Activated CD4-positive, alpha-beta memory T cell treated with anti-CD3 and anti-CD28 coated beads, Interleukin-2, amount 10 ng/mL, durations not matched to agents 7 days and 5 days (primary cell): ENCODE measurements at places on chromosomes 6 and 20. TPM values are rescaled to one million over a fixed set of nuclear protein-coding genes. Genes with fewer than 3 reads are reported as not detected.

PRSS35 gene
- total RNA-seq, result not detected

DEF6 gene
- total RNA-seq, result 201 TPM

ABHD16B gene
- not detected for total RNA-seq

PRL gene
- total RNA-seq, result not detected

TRMT6 gene
- 19.1 TPM for total RNA-seq

EYS gene
- total RNA-seq, result not detected

TINAG gene
- total RNA-seq, result not detected

LYRM4 gene
- 21.2 TPM for total RNA-seq

DNA sequence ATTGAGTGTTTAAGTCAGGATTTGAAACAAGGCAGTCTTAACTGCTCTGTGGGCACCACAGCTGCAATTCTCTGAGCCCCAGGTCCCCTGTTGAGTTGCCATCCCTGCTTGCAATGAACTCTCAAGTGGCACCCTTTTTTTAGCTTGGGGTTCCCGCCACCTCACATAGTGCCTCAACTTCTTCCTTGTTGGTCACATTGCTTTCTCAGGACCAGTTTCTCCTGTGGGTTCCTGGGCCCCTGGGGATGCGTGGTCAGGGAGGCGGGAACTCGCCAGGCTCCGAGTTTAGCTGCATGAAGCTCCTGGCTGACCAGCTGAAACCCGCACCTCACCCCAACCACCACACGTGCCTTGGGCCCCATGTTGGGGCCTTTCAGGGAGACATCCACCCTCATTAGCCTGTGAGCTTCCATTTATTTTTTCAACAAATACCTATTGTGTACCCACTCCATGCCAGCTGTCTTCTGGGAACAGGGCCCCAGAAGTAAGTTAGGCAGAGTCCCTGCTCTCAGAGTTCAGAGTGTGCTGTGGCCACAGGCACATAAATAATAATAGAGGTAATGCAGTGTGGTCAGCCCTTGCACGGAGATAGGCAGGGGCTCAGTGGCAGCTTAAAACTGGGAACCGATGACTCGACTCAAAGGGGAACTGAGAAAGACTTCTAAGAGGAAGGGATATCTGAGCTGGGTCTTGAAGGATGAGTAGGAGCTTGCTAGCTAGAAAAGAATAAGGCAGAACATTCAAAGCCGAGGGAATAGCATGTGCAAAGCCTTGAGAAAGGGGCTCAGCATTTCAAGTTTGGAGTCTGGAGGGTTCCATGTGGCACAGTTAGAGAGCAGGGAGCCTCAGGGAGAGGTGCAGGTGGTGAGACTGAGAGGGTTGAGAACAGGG lies 33.9 kb upstream of the FAM83D start:
- H3K4me1 ChIP-seq, result peaks cover 62% of the 10 kb centered on the region
- H3K27me3 ChIP-seq, result no peaks in the 10 kb centered on the region
- peaks cover 34% of the 10 kb centered on the region for H3K36me3 ChIP-seq
- H3K4me3 ChIP-seq, result no peak overlapping the region
- DNase-seq, result no peak

GRCh38 chr6:157769776-157770426 lies 53.1 kb upstream of the SNX9 start:
- H3K27me3 ChIP-seq, result peaks cover 27% of the 10 kb centered on the region
- H3K36me3 ChIP-seq, result peaks cover 8% of the 10 kb centered on the region
- peak overlapping the region; percentile 34 for H3K27ac ChIP-seq
- peaks cover 35% of the 10 kb centered on the region for H3K4me1 ChIP-seq

- peaks cover 4% of the 10 kb centered on the region for H3K4me1 ChIP-seq
- no peak for DNase-seq
- H3K36me3 ChIP-seq, result peaks cover 2% of the 10 kb centered on the region
- no peaks in the 10 kb centered on the region for H3K27me3 ChIP-seq
- no peak overlapping the region for H3K4me3 ChIP-seq
- H3K27ac ChIP-seq, result no peak overlapping the region
Observed at GRCh38 chr6:38054527-38055202, 235.1 kb downstream of the ZFAND3 start.

DNA sequence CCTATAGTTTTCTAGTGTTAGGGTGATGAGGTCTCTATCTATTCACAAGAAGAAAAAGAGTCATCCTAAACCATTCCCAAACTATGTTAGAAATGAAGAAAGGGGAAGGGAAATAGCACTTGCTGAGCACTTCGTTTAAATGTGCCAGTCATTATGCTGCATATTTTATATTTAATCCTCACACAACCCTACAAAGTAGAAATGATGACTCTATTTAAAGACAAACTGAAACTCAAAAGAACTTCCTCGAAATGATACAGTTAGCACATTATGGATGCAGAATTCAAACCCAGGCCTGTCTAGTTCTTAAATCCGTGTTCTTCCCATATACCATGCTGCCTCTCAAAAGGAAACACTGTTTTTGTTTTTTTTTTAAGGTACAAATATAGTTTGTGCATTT lies 174.6 kb downstream of the GMPR start:
- H3K4me1 ChIP-seq, result peaks cover 55% of the 10 kb centered on the region
- H3K4me3 ChIP-seq, result peak overlapping the region; percentile 90
- no peaks in the 10 kb centered on the region for H3K27me3 ChIP-seq
- peak overlapping the region; percentile 91 for H3K27ac ChIP-seq

DNA sequence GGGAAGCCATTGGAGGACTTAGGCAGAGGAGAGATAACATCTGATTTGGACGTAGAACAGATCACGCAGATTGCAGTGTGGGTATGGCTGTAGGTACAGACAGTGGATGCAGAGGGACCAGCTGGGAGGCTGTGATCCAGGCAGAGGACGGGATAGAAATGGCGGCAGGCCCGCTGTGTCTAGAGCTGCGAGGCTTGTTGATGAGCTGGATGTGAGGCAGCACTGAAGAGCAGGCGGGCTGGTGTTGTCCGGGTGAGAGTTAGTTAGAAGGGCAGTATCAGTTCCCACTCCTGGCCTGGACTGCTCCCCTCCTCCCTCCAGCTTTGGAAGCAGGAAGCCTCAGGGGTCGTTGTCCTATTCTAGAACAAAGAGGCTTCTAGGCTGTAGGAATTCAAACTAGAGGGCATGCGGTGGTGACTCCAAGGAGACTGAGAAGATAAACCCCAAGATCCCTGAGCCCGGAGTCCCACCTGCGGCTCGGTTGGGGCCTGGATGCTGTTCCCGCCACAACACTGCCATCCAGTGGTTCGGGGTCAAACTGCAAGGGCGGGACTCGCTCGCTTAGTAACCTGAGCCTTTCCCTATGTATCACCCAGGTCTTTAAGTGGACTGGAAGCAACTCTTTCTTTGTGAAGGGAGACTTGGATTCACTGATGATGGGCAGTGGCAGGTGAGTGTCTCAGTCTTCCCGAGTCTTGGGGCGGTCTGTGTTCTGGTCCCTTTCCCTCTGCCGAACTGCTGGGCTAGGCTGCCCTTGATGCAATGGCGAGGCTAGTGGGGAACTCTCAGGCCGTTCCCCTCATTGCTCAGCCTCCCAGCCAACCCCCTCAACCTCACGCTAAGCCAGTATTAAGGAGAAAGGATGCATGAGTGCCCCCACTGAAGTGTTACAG lies 11.2 kb downstream of the TLDC2 start:
- peak; percentile 82 for DNase-seq
- H3K27ac ChIP-seq, result no peak overlapping the region
- peaks cover 11% of the 10 kb centered on the region for H3K4me1 ChIP-seq
- no peak overlapping the region for H3K4me3 ChIP-seq

DNA sequence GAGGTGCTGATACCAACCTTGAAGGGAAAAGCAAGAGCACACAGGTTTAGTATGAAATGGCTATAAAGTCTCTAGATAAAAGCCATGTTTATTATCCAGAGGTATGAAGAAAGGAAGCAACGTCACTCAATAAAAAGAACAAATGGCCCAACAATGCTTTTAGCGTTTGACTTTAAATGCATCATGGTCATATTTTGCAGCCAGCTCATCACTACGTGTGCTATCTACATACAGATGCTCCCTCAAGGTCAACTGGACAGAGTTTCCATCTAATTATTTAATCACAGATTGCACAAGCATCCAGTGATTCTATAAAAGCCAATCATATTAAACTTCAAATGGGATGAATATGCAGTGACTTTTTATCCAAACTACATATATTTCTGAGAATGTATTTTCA lies 127.6 kb upstream of the SYNDIG1 start:
- peaks cover 4% of the 10 kb centered on the region for H3K4me1 ChIP-seq
- no peak overlapping the region for H3K27ac ChIP-seq
- no peaks in the 10 kb centered on the region for H3K36me3 ChIP-seq
- DNase-seq, result no peak

DNA sequence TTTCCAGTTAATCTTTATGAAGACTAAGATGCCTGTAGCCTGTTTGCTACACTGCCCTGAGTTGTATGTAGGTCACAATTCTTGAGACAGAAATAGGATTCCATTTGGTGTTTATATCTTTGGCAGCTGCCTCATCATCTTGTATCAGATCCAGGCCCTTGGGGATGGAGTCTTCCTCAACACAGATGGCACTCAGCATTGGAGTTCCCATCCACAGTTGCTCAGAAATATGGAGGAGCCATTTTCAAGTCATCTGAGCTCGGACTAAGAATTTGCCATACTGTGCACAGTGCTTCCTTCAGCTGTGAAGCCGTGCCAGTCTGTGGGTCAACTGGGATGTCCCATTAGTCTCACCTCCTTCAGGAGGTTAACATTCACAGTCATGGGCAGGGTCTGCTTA lies 156.6 kb downstream of the ZDHHC14 start:
- peaks cover 48% of the 10 kb centered on the region for H3K4me1 ChIP-seq
- H3K27me3 ChIP-seq, result peaks cover 7% of the 10 kb centered on the region
- H3K27ac ChIP-seq, result peak overlapping the region; percentile 12

DNA sequence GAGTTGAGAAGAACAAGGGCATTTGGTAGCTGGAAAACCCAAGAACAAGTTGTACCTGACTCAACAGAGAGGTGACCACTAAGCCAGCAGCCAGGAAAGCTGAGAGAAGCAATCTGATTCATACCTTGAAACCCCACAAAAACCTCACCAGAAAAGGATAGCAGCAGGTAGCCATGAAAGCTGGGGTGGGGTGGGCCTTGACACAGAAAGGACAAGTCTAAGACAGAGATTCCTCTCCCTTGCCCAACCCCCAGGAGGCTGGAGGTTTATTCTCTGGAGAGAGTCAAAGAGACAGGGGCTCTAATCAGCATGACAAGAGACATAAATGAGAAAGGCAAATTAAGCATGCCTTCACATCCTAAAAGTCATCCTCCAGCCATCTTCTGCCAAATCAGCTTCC lies 151.7 kb upstream of the DST start:
- DNase-seq, result no peak
- no peaks in the 10 kb centered on the region for H3K36me3 ChIP-seq
- H3K27me3 ChIP-seq, result peaks cover 5% of the 10 kb centered on the region
- H3K27ac ChIP-seq, result no peak overlapping the region

GRCh38 chr20:4136967-4137334 lies 121.6 kb upstream of the RNF24 start:
- no peak overlapping the region for H3K4me3 ChIP-seq
- peaks cover 2% of the 10 kb centered on the region for H3K27me3 ChIP-seq
- DNase-seq, result no peak
- H3K4me1 ChIP-seq, result peaks cover 31% of the 10 kb centered on the region
- no peak overlapping the region for H3K27ac ChIP-seq

- no peaks in the 10 kb centered on the region for H3K36me3 ChIP-seq
- no peaks in the 10 kb centered on the region for H3K4me1 ChIP-seq
- DNase-seq, result no peak
- no peak overlapping the region for H3K4me3 ChIP-seq
- H3K27ac ChIP-seq, result no peak overlapping the region
Observed at GRCh38 chr6:43956478-43956877, 170.8 kb downstream of the MRPL14 start.

DNA sequence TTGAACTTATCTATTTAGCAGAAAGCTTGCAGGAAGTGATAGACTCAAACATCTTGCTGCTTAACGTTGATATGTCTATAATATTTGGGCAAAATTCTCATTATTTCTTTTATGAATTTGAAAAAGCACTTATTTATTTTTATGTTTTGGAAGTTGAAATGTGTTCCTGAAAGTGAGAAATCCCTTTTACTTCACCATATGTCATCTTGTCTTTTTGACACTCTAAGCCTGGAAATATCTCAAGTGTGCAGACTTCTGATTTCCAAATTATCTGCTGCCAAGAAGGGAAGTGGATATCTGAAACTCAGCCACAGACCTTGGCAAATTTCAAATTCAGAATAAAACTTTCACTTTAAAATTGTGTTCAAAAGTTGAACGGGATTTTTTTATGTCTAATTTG lies 368.7 kb upstream of the MANEA start:
- H3K27ac ChIP-seq, result no peak overlapping the region
- no peaks in the 10 kb centered on the region for H3K36me3 ChIP-seq
- H3K27me3 ChIP-seq, result no peaks in the 10 kb centered on the region

GRCh38 chr20:11521476-11522365 lies 396.0 kb upstream of the BTBD3 start:
- H3K4me1 ChIP-seq, result no peaks in the 10 kb centered on the region
- no peaks in the 10 kb centered on the region for H3K27me3 ChIP-seq
- no peaks in the 10 kb centered on the region for H3K36me3 ChIP-seq
- no peak overlapping the region for H3K27ac ChIP-seq
- no peak overlapping the region for H3K4me3 ChIP-seq

- no peaks in the 10 kb centered on the region for H3K4me1 ChIP-seq
- no peak overlapping the region for H3K4me3 ChIP-seq
- H3K36me3 ChIP-seq, result no peaks in the 10 kb centered on the region
- no peak overlapping the region for H3K27ac ChIP-seq
Observed at GRCh38 chr6:163263196-163263595, 151.3 kb upstream of the QKI start.

DNA sequence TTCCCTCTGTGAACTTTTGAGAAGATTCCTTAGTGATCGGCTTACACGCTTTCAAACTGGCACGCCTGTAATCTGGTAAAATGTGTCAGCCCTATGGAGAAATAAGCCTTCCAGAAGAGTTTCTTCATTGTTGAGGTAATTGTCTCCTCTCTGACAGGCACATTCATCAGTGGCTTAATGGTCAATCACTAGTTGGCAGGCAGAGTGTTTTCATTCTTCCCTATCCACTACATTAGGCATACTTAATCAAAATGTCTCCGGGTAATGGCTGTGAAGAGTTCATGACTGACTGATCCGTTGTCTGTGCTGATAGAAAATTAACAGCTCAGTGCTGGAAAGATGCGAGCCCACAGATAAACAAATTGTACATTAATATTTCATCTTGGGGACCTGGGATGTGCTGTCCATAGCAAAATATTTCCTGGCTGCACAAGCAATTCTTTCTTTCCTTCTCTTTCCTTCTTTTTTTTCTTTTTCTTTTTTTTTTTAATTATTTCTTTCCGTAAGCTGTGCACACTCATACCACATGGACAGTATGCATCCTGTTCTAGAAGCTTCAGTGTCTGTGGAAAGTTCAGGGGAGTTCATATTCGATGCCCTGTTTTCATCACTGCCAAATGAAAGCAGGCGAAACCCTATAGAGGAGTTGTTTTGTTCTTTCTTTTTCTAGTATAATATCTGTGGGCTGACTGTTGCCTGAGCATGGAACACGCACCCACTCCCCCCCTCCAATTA lies 31.4 kb downstream of the TSHZ2 start:
- no peak for DNase-seq
- H3K36me3 ChIP-seq, result no peaks in the 10 kb centered on the region
- H3K27ac ChIP-seq, result no peak overlapping the region
- H3K27me3 ChIP-seq, result no peaks in the 10 kb centered on the region
- no peak overlapping the region for H3K4me3 ChIP-seq

- H3K27ac ChIP-seq, result no peak overlapping the region
- DNase-seq, result no peak
- no peak overlapping the region for H3K4me3 ChIP-seq
- no peaks in the 10 kb centered on the region for H3K36me3 ChIP-seq
- peaks cover 6% of the 10 kb centered on the region for H3K4me1 ChIP-seq
Observed at GRCh38 chr6:28996844-28997510, 8.1 kb downstream of the ZNF311 start.

- H3K4me3 ChIP-seq, result no peak overlapping the region
- no peak overlapping the region for H3K27ac ChIP-seq
- DNase-seq, result no peak
- H3K36me3 ChIP-seq, result no peaks in the 10 kb centered on the region
Observed at GRCh38 chr20:44449864-44450263, 25.8 kb upstream of the TTPAL start.
